ENCODE measurements at places on chromosomes 2 and 18. TPM values are rescaled to one million over a fixed set of nuclear protein-coding genes. Genes with fewer than 3 reads are reported as not detected.

Gene MC4R
- total RNA-seq: not detected

- H3K36me3 ChIP-seq: no peaks in the 10 kb centered on the region
- DNase-seq: no peak
- no peaks in the 10 kb centered on the region for H3K4me1 ChIP-seq
- H3K4me3 ChIP-seq: no peak overlapping the region
- H3K27ac ChIP-seq: no peak overlapping the region
Measured at GRCh38 chr2:33494155-33494779, 17.8 kb downstream of the RASGRP3 start.

DNA sequence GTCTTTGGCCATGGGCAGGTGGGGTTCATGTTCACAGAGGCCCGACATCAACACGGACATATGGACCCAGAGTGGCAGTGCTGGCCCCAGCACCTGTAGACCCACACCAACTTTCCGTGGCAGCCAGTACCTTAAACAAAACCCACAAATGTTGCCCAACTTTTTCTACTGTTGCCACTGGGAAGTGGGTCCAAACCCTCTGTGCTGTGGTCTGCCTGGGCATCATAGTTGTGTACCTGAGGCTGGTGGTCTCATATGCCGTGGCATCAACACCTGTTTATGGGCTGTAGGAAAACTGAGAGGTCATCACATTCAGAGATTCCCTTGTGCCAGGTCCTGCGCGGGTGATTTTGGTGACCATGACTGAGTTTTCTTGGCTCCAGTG, 79.9 kb downstream of the SH3RF3 start:
- H3K4me3 ChIP-seq: no peak overlapping the region
- H3K27me3 ChIP-seq: no peaks in the 10 kb centered on the region
- H3K4me1 ChIP-seq: no peaks in the 10 kb centered on the region
- no peak overlapping the region for H3K27ac ChIP-seq
- DNase-seq: no peak
- no peaks in the 10 kb centered on the region for H3K36me3 ChIP-seq

DNA sequence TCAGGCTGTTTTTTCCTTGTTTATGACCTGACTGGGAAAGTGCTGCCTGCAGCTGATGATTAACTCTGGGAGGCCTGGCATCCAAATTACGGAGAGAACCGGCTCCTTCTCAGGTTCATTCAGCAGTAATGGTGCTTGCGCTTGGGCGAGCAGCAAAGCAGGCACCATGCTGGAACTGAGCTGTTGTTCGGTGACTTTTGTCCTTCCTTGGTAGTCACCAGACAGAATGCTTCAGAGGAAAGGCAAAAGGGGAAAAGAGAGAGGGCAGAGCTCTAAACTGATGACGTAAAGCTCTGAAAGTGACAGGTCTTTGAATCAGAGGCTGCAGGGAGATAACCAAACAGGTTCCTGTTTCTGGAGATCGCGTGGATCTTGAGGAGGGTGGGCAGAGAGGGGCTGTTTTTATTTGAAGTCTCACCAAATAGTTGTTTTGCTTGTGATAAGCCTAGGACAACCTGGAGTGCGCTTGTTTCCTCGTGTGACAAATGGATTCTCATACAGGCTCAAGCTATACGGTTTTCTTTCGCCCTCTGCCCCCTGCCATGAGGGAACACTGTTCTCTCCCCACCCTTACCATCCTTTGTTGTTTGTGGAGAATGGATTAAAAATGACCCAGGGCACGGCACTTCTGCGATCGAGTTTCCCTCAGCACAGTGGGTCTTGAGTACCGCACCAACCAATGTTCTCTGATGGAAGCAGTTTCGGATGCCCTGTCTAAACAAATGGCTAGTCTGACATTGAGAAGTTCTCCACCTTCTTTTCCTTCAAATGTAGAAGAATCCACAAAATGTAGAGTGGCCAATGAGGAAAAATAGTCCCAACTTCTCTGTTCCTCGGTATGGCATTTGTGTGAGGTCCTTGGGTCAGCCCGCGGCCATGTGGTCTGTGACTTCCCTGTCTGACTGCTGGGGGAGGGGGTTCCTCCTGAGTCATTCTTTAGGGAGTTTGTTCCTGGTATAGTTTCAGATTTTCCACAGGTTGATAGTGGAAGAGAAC, 1.3 kb downstream of the RASGRP3 start:
- no peaks in the 10 kb centered on the region for H3K27me3 ChIP-seq
- no peak overlapping the region for H3K4me3 ChIP-seq
- peaks cover 5% of the 10 kb centered on the region for H3K4me1 ChIP-seq
- no peak for DNase-seq
- no peak overlapping the region for H3K27ac ChIP-seq
- H3K36me3 ChIP-seq: no peaks in the 10 kb centered on the region

DNA sequence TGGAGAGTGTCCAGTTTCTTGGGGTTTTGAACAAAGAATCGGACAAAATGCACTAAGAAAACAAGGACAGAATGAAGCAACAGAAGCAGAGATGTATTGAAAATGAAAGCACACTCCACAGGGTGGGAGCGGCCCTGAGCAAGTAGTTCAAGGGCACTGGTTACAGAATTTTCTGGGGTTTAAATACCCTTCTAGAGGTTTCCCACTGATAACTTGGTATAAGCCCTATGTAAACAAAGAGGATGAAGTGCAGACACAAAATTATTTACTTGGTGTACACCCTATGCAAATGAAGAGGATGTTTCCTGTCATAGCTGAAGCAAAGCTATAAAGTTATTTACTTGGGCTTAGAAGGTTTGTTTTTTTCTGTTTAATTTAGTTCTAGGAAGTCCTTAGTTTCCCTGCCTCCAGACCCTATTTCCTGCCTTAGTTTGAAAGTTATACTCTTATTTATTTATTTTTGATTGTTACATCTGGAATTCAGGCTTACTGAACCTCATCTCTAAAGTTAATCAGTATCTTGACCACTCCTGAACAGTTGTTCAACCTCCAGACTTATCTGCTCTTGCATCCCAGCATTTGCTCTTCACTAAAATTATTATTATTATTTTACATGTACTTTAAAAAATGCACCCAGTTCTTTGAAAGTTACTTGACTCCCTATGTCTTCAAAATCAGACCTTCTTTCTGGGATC, 193.5 kb downstream of the SPP2 start:
- no peaks in the 10 kb centered on the region for H3K4me1 ChIP-seq
- no peak overlapping the region for H3K4me3 ChIP-seq
- no peaks in the 10 kb centered on the region for H3K36me3 ChIP-seq
- H3K27me3 ChIP-seq: no peaks in the 10 kb centered on the region

DNA sequence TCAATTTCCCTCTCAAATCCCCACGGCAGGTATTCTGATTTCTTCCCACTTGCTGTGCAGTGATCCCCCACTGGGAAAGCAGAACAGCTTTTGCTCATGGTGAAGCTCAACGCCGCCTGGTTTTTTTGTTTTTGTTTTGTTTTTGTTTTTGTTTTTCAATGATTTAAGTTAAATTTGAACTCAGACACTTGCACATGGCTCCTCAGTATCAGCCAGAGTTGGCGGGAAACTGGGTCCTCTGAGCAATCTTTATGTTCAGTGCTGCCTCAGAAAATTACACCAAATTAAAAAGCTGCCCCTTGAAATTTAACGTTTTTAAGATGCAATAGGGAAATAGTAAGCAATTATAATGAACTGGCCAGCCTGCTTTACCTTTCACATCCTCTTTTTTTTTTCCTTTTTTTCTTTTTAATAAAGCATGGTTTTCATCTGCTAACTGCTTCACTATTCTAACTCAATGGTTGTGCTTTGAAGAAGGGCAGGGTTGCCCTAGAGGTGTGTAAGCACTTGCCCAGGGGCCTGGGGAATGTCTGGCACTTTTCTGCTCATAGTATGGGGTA, 277.0 kb upstream of the HNRNPA3 start:
- H3K27ac ChIP-seq: no peak overlapping the region
- DNase-seq: no peak
- H3K27me3 ChIP-seq: peaks cover 24% of the 10 kb centered on the region

DNA sequence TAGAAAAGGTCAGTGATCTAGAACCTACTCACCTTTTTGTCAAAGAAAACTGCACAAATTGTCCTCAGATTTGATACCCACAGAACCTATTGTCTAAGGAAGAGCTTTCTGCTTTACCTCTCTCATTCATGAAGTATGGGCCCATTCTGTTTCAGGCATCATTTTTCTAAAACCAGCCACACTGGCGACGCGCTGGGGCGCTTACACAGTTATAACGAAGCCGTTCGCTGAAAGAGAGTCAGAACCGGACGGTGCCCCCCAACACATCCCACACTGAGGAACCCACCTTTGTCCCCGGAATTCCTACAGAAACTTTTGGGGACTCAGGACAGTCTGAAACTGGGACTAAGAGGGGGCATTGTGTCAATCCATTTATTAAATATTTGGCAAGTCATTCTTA, 206.3 kb upstream of the HAAO start:
- no peak overlapping the region for H3K4me3 ChIP-seq
- no peaks in the 10 kb centered on the region for H3K4me1 ChIP-seq
- H3K27me3 ChIP-seq: no peaks in the 10 kb centered on the region
- DNase-seq: no peak
- H3K36me3 ChIP-seq: no peaks in the 10 kb centered on the region

DNA sequence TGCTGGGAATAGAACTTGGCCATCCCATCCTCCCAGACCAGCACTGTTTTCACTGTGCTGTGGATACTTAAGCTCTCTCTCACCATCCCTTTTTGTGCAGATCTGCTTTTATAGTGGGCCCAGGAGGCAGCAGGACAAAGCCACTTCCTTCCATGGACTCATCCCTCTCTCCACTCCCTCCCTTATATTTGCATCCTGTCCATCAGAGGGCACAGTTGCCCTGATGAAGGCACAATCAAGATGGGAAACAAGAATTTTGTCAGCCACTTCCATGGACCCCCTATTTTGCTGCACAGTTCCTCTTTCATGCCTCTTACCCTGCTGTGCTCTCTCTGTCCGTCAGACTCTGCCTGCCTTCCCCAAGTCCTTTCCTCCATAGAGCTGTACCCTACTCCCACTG, 338.7 kb downstream of the HRH4 start:
- no peaks in the 10 kb centered on the region for H3K4me1 ChIP-seq
- DNase-seq: no peak
- H3K27ac ChIP-seq: no peak overlapping the region
- no peaks in the 10 kb centered on the region for H3K36me3 ChIP-seq
- H3K4me3 ChIP-seq: no peak overlapping the region

DNA sequence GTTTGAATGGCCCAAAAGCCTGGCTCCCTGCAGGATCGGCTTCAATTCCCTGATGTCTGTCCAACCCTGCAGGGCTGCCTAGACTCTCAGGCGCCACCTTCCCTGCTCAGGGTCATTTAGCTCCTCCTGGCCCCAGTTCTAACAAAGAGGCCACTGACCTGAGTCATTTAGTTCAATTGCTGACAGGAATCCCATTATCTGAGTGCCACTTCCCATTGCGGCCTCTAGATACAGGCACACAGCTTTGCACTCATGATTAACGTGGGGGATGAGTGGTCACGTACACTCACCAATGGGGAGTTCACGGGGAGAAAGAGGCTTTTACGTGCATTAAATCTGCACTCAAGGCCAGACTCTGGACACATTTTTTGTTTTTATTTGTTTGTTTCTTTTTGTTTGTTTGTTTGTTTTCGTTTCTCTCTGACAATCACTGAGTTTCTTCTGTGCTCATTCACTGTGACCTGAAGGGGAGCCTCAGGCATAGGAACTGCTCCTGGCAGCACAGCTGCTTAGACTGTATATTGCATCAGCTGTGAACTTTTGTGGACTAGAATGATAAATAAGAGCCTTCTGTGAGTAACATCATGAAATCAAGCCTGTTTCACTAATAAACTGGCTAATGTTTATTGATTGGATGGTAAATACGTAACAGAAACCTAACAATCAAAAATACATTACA, 118.9 kb upstream of the CTNNA2 start:
- no peak for DNase-seq
- no peak overlapping the region for H3K27ac ChIP-seq
- H3K4me1 ChIP-seq: no peaks in the 10 kb centered on the region
- H3K27me3 ChIP-seq: no peaks in the 10 kb centered on the region
- H3K36me3 ChIP-seq: no peaks in the 10 kb centered on the region
- H3K4me3 ChIP-seq: no peak overlapping the region

DNA sequence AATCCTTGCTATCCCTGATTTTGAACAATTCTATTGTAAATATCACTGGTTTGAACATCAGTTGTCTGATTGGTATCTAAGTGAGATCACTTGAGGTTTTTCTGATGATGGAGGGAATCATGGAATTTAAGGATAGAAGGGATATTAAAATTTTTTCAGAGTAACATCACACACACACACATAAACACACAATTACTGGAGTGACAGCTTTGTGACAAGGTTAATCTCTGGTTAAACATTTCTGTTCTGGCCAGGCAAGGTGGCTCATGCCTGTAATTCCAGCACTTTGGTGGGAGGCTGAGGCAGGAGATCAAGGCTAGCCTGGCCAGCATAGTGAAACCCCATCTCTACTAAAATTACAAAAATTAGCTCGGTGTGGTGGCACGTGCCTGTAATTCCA, 85.3 kb downstream of the SOCS6 start:
- DNase-seq: no peak
- H3K4me1 ChIP-seq: no peaks in the 10 kb centered on the region
- H3K27me3 ChIP-seq: no peaks in the 10 kb centered on the region

DNA sequence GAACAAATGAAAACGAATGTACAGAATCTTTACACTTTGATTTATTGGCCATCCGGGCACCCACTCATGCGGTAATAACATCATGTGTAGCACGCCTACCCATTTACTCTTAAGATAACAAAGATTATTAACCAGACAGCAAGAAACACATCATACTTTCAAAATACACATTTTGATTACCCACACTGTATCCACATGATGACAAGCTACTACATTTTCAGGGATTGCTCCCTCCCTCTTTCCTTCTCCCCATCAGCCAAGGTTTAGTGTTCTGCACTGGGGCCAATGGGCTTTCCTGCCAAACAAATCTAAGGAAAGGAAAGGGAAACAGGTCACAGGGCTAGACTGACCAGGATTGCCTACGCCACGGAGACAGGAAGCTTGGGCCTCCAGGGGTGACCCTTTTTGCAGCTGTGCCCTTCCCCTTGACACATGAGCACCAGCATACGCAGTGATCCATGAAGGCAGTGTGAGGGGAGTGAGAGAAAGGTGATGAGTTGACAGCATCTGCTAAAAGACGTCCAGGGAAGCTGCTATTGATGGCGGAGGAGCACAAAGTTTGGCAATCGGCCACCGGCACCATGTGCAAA, 76.5 kb downstream of the ZNF521 start:
- no peaks in the 10 kb centered on the region for H3K36me3 ChIP-seq
- H3K4me3 ChIP-seq: no peak overlapping the region
- no peaks in the 10 kb centered on the region for H3K27me3 ChIP-seq
- no peak for DNase-seq
- H3K4me1 ChIP-seq: no peaks in the 10 kb centered on the region
- no peak overlapping the region for H3K27ac ChIP-seq

GRCh38 chr2:236403811-236404210, 139.6 kb upstream of the ASB18 start:
- no peaks in the 10 kb centered on the region for H3K27me3 ChIP-seq
- H3K36me3 ChIP-seq: no peaks in the 10 kb centered on the region
- no peaks in the 10 kb centered on the region for H3K4me1 ChIP-seq
- H3K4me3 ChIP-seq: no peak overlapping the region
- DNase-seq: no peak

DNA sequence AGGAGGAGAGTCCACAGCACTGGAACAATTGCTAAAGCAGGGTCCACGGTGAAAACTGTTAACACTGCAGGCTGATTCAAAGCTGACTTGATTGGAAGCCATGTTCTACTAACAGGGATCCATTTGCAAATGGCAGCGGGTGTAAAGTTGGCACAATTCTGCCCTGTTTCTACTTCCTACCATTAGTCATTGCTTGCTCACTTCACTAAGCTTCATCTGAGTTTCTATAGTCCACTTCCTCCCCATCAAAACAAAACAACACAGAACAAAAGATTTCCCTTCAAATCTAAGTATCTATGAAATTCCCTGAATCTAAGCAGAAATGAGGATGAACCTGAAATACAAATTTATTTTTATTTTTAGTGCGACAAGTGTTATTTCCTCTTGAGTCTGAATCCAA, 187.4 kb upstream of the SOX11 start:
- no peaks in the 10 kb centered on the region for H3K4me1 ChIP-seq
- no peak overlapping the region for H3K4me3 ChIP-seq
- H3K36me3 ChIP-seq: no peaks in the 10 kb centered on the region
